ENCODE measurements at places on chromosomes 3 and 15. TPM values are rescaled to one million over a fixed set of nuclear protein-coding genes. Genes with fewer than 3 reads are reported as not detected.

GRCh38 chr15:91668370-91668769 is 185.1 kb upstream of the SLCO3A1 start:
- H3K27me3 ChIP-seq = no peaks in the 10 kb centered on the region
- H3K4me1 ChIP-seq = no peaks in the 10 kb centered on the region
- H3K4me3 ChIP-seq = no peak overlapping the region
- H3K36me3 ChIP-seq = no peaks in the 10 kb centered on the region
- no peak overlapping the region for H3K27ac ChIP-seq
- no peak for DNase-seq

DNA sequence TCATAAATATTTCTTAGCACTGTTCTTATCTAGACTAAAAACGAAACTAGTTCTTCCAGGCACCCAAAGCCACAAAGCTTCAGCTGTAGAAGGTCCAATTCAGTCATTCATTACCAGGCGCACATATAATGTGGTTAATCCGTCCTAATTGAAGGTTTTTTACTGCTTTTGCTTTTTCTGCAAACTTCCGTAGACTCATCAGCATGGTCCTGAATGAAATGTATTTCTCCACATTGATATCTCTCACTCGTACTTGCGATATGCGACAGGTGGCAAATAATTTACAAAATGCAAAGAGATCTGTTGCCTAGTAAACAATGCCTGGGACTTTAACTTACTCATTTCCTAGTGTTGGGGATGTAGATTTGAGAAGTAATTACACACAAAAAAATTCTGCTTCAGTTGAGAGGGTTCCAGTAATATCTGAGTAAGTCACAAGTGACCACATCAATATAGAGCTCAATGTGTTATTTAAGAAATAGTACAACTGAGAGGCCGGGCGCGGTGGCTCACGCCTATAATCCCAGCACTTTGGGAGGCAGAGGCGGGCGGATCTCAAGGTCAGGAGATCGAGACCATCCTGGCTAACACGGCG is 75.0 kb upstream of the MBNL1 start:
- DNase-seq = no peak
- H3K27me3 ChIP-seq = no peaks in the 10 kb centered on the region
- H3K4me1 ChIP-seq = peaks cover 8% of the 10 kb centered on the region
- H3K4me3 ChIP-seq = peak overlapping the region; percentile 12
- no peaks in the 10 kb centered on the region for H3K36me3 ChIP-seq
- peak overlapping the region; percentile 20 for H3K27ac ChIP-seq

PDCD10 gene
- 55.6 TPM for total RNA-seq

MME gene
- 1.5 TPM for total RNA-seq

GOLGA6L4 gene
- total RNA-seq = not detected
